ENCODE measurements at places on chromosomes 5 and 9.

DNA sequence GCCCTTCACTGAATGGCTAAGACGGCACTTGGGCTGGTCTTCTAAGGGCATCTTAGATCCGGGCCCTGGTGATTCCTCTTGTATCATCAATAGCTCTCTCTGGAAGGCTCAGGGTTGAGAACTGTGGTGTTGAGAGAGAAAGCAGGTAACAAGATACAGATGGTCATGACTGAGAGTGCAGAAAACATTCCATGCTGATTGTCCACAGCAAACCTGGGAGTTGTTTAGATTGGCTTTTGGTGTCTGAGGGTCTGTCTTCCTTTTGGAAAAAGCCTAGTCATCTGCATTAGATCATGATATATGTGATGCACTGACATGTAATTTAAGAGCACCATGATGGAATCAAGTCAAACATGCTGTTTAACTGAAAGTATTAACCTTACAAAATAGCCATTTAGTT is 331.9 kb downstream of the ADAMTS6 start:
- no peak for DNase-seq

- DNase-seq: no peak
Observed at GRCh38 chr5:173767574-173768266, 120.4 kb upstream of the CPEB4 start.

GRCh38 chr9:131732061-131732526 is 7.8 kb downstream of the RAPGEF1 start:
- no peak for DNase-seq

- DNase-seq: no peak
Observed at GRCh38 chr9:99509065-99509745, 287.1 kb downstream of the SEC61B start.

GRCh38 chr5:151671950-151672349 is 14.8 kb downstream of the SPARC start:
- DNase-seq: no peak

GRCh38 chr9:121484651-121485446 is 14.8 kb downstream of the GGTA1 start:
- no peak for DNase-seq

GRCh38 chr5:41763081-41763480 is 107.1 kb downstream of the OXCT1 start:
- DNase-seq: no peak

- DNase-seq: no peak
Observed at GRCh38 chr9:108997112-108997511, 16.2 kb downstream of the CTNNAL1 start.

DNA sequence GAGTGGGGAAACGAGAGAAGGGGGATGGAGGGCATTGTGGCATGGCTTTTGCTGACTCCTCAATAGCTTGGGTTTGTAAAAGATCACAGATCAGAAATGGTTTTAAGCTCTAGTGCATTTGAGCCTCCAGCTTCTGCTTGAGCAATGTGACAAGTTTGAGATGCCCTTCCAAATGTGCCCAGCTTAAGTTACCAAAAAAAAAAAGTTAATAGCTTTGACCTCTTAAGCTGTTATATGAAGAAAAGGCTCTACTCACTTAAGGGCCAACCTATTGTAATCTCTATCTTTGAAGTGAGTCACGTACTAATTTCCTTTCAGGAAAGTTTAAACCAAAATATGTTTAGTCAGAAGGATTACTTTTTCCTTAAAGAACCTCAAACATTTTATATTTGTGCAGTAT is 428.8 kb upstream of the ACTBL2 start:
- DNase-seq: no peak

GRCh38 chr9:97933297-97933998 is 4.5 kb downstream of the HEMGN start:
- no peak for DNase-seq

- no peak for DNase-seq
Observed at GRCh38 chr5:71695071-71695470, 24.0 kb upstream of the CARTPT start.

DNA sequence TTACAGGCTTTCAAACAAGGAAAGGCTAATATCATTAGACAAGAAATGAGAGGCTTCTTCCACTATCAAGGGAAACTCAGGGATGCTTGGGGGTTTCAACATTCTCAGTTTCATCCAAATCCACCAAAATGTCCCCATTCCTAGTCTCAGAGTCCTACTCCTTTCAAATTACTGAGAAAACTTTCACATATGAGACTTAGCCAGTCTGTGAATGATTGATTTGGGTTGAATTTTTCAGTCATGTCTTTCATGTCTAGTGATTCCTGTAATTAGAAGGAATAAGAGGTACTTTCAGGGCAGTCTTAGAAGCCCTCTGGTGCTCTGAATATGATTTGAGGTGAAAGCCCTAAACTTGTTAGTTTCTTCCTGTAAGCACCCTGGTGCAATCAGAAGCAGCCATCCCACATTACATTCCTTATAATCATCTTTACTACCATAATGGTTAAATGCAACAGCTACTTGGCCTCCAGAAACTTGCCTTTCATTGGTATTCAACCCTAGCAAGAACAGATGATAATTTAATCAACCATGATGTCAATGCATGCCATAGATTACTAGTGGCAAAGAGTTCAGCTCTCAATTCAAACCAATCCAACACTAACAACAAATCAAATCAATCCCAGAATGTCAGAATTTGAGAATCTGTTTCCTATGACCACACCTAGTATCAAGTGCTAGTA is 50.7 kb upstream of the RIC1 start:
- no peak for DNase-seq

Data from NCI-H526 (cell line).